Common myeloid progenitor, CD34-positive (primary cell): ENCODE measurements at places on chromosomes 2 and 18.

GRCh38 chr2:227163485-227163997 lies 464 bp downstream of the COL4A4 start:
- H3K4me1 ChIP-seq = peaks cover 9% of the 10 kb centered on the region
- H3K36me3 ChIP-seq = no peaks in the 10 kb centered on the region

DNA sequence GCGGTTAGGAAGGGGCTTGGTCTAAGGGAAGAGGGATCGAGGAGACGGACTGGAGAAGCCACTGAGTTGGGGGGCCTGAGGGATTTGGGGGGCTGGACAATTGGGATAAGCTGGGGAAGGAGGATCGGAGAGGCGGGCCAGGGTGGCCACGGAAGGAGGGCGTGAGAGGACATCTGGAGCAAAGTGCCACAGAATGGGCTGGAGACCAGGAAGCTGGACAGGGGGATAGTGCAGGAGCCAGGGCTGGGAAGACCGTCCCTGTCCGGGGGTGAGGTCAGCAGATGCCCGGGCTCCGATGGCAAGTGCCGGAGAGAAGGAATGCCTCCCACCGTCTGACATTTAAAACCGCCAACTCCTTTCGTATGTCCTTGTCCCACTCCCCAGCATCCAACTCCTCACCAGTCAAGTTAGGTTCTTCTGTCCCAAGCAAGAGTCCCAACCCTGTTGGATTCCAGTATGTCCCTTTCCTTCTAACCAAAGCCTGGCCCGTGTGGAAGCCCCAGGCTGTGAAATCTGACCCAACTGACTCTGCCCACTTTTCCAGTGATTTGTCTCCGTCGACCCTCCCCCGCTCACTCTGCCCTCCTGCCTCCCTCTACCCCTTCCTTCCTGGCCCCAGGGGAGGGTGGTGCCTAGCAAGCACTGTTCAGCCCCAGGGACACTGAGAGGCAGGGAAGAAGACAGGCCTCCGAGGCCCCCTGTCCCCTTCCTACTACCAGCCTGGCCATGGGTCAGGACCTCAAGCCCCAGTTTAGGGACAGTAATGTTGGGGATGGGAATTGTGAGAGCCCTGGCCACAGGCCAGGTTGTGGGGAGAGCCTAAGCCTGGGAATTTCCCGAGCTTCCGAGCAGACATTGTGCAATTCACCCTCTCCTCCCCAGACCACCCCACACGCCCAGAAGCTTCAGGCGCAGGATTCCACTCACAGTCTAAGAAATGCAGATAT lies 31.5 kb upstream of the TMBIM1 start:
- DNase-seq = peak; percentile 29
- H3K36me3 ChIP-seq = no peaks in the 10 kb centered on the region
- no peaks in the 10 kb centered on the region for H3K27me3 ChIP-seq
- peak overlapping the region; percentile 84 for H3K27ac ChIP-seq
- peaks cover 82% of the 10 kb centered on the region for H3K4me1 ChIP-seq

DNA sequence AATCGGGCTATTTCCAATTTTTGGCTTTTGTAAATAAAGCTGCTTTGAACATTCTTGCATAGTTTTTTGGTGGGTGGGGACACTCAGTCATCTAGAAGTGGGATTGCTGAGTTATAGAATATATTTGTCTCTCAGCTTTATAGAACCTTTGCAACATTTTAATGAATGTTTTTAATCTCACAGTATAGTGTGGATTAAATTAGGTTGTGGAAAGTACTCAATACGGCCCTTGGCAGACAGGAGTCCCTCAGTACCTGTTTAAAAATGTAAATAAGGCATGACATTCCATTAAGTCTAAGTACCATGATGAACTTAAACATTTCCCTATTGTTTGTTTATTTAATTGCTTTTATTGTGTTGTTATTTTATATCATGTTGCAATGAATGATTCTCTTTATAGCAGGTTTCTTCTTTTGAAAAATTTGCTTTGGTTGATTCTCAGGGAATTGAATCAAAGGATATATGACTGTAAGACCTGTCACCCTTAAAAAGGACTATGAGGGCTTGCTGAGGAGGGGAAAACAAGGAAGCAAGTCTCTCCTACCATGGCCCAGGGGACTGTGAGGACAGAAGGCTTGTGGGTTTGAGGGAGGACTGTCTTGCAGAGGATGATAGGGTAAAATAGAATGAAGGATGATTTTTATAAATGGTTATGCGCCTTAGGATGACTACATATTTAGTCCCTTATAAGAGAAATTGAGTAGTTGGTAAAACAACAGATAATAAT lies 165.1 kb downstream of the RPIA start:
- peaks cover 27% of the 10 kb centered on the region for H3K4me1 ChIP-seq
- H3K4me3 ChIP-seq = no peak overlapping the region
- H3K27me3 ChIP-seq = no peaks in the 10 kb centered on the region
- no peak overlapping the region for H3K27ac ChIP-seq
- no peak for DNase-seq

DNA sequence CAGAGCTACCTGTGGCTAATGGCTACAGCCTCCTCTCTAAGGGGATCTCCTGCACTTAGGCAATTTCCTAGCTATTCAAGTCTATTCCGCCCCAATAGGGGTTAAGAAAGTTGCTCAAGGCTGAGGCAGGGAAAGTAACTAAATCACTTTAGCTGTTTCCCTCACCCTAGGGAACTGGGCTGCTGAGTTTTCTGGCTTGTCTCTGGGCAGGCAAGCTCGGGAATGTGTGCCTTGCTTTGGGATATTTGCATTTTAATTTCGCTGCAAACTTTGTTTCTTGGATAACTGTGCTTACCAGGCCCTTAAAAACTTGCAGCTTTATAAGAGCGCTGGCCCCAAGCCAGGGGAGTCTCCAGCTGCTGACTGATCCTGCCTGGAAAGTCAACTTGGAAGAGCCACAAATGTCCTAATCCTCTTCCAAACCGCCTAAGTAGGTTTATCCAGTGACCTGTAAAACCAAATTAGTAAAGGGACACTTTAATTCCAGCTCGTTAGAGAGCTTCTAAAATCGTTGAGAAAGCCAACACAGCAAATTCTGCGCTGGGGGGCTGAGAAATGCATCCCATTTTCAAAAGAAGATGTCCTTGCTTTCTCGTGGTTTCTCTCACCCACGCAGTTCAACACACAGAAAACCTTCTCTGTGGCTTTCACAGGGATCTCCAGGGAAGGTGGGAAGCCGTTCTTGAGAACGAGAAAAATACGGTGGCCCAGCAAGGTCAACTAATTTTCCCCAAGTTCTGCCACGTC lies 59.5 kb upstream of the SP3 start:
- DNase-seq = no peak
- H3K36me3 ChIP-seq = no peaks in the 10 kb centered on the region
- H3K27ac ChIP-seq = no peak overlapping the region
- no peaks in the 10 kb centered on the region for H3K27me3 ChIP-seq
- H3K4me3 ChIP-seq = no peak overlapping the region

DNA sequence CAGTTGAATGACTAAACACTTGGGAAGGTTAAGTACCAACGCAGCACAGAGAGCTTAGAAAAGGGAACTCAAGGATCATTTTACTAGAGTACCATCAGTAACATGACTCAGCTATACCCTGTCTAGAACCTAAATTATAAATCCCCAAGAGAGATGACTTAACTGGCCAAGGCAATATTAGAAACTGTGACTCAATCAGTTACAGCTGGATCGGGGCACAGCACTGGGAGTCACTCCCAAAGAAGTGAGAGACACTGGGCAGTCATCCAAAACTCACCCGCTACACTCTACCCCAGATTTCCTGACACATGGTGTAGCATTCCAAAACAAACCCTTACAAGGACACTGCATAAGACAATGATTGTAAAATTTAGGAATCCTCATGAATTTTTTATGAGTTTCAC lies 17.7 kb downstream of the IWS1 start:
- H3K4me3 ChIP-seq = peak overlapping the region; percentile 17
- H3K27ac ChIP-seq = no peak overlapping the region
- no peaks in the 10 kb centered on the region for H3K27me3 ChIP-seq

GRCh38 chr2:181311837-181312236 lies 145.3 kb upstream of the ITGA4 start:
- H3K36me3 ChIP-seq = no peaks in the 10 kb centered on the region
- peak overlapping the region; percentile 43 for H3K27ac ChIP-seq
- H3K4me1 ChIP-seq = peaks cover 67% of the 10 kb centered on the region
- no peak overlapping the region for H3K4me3 ChIP-seq

DNA sequence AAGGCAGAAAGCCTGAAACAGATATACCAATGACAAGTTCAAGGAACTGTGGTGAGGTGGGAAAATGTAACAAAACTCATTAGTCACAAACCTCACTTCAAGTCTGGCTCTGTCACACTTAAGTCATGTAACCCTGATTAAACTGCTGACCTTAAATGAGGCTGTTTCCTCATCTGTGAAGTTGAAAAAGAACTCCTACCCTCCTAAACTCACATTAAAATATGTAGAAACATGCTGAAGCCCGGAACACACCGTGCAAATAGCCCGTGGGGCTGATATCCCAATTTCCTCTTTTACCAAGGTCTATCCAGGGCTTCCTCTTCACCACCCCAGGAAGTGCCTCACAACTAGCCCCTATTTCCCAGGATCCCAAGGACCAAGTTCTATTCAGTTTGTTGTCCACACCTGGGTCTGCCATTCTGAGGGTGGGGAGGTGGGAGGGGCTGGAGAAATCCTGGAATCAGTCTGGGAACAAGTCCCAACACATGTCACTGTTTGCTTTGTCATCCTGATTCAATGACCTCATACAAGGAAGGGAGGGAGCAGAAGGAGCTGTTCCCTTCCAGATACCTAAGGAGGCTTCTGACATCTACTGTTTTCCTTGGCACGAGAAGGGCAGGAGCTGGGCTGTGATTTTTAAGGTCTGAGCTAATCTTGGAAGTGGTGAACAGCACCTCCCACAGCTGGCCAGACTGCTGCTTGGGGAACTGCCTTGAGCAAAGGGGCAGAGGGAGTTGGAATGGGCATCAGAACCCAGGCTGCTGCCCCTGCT lies 42.3 kb downstream of the SLC4A1AP start:
- no peaks in the 10 kb centered on the region for H3K36me3 ChIP-seq
- H3K27me3 ChIP-seq = no peaks in the 10 kb centered on the region
- no peak overlapping the region for H3K4me3 ChIP-seq
- peak; percentile 42 for DNase-seq
- H3K27ac ChIP-seq = no peak overlapping the region

DNA sequence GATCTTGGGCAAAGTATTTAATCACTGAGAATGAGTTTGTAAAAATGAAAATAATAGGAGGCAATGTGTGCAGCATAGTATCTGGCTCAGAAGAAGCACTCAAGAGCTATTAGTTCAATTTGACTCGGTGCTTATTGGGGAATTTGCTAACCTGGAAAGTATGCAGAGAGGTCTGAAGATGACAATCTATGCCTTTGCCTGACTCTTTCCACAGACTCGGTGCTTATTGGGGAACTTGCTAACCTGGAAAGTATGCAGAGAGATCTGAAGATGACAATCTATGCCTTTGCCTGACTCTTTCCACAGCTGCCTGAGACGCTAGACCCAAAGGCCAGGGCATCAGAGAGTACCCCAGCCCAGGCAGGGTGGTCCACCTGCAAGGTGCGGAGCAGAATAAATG lies 12.2 kb upstream of the SH3BP4 start:
- H3K4me3 ChIP-seq = no peak overlapping the region
- peaks cover 6% of the 10 kb centered on the region for H3K4me1 ChIP-seq
- no peaks in the 10 kb centered on the region for H3K27me3 ChIP-seq
- H3K36me3 ChIP-seq = no peaks in the 10 kb centered on the region
- no peak for DNase-seq

- H3K4me1 ChIP-seq = peaks cover 19% of the 10 kb centered on the region
- no peak overlapping the region for H3K27ac ChIP-seq
- no peak for DNase-seq
- no peaks in the 10 kb centered on the region for H3K36me3 ChIP-seq
Measured at GRCh38 chr2:201952187-201952586, 81.5 kb upstream of the FZD7 start.

- H3K36me3 ChIP-seq = no peaks in the 10 kb centered on the region
- no peak overlapping the region for H3K27ac ChIP-seq
- no peak overlapping the region for H3K4me3 ChIP-seq
- DNase-seq = no peak
- H3K4me1 ChIP-seq = no peaks in the 10 kb centered on the region
Measured at GRCh38 chr2:119197529-119198239, 25.9 kb upstream of the STEAP3 start.

DNA sequence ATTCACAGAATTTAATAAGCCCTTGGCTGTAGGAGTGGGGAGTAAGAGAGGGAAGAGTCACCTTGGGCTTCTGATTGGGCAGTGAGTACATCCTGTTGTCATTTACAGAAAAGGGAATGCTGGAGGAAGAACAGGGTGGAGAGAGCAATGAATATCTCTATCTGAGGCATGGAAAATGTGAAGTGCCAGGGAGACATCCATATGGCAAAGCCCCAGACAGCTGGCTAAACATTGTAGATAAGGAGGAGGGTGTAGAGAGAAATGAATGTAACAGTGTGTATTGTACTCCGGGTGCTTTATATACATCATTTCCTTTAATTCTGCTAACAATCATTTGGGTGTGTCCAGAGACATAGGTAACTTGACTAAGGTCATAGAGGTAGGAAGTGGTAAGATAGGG lies 103.5 kb downstream of the UPP2 start:
- no peak overlapping the region for H3K27ac ChIP-seq
- H3K36me3 ChIP-seq = no peaks in the 10 kb centered on the region
- H3K4me3 ChIP-seq = no peak overlapping the region
- no peaks in the 10 kb centered on the region for H3K27me3 ChIP-seq

- no peak overlapping the region for H3K27ac ChIP-seq
- H3K27me3 ChIP-seq = no peaks in the 10 kb centered on the region
- peaks cover 5% of the 10 kb centered on the region for H3K4me1 ChIP-seq
- no peak overlapping the region for H3K4me3 ChIP-seq
Measured at GRCh38 chr2:3107567-3107966, 270.1 kb downstream of the EIPR1 start.

- no peaks in the 10 kb centered on the region for H3K4me1 ChIP-seq
- no peaks in the 10 kb centered on the region for H3K36me3 ChIP-seq
Measured at GRCh38 chr2:892892-893291, 57.8 kb upstream of the SNTG2 start.

GRCh38 chr2:30412684-30413570 lies 34.1 kb upstream of the LCLAT1 start:
- no peaks in the 10 kb centered on the region for H3K36me3 ChIP-seq
- H3K4me1 ChIP-seq = peaks cover 3% of the 10 kb centered on the region
- H3K4me3 ChIP-seq = no peak overlapping the region
- no peak for DNase-seq

DNA sequence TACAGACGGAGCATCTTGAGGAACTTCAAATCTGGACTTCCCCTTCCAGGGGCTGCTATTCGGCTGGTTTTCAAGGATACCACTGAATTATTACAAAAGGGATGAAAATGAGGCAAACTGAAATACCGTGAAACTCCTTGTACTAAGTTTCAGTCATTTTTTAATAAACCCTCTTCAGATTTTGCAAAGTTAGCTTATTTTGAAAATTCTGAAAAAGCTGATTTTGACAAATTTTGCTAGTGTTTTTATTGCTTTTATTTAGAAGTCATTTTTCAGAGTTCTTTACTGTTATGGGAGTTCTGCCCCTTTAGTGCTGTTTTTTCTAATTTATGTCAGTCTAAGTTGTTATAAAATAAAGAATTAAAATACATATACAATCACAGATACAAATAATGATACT lies 390.4 kb upstream of the VRK2 start:
- H3K4me3 ChIP-seq = no peak overlapping the region
- DNase-seq = no peak
- no peaks in the 10 kb centered on the region for H3K27me3 ChIP-seq
- no peaks in the 10 kb centered on the region for H3K4me1 ChIP-seq
